ENCODE measurements at places on chromosomes 12 and 14.
A peak's percentile ranks its signal among the peaks of the same experiment; 100 is the strongest.

GRCh38 chr12:1130571-1130970, 139.5 kb downstream of the ERC1 start:
- peak; percentile 51 for DNase-seq

GRCh38 chr14:66398437-66398836, 87.7 kb upstream of the CCDC196 start:
- DNase-seq: no peak

DNA sequence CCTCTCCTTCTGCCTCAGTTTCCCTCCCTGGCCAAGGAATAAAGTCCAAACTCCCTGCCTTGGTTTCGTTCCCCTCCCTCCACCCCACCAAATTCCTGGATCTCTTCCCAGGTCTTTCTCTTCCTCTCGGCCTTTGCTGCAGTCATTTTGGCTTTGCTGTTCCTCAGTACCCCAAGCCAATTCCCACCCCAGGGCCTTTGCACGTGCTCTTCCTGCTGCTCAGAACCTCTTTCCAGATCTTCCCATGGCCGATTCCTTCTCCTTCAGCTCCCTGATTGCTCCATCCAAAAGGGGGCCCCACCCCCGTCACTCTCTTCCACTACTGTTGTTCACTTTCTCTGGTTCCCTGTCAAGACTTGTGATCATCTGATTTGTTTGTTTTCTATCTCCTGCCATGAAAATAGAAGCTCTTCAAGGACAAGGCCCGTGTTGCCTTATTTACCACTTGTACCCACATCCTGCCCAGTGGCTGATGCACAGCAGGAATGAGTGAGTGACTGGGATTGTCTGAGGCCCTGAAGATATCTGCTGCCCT, 3.1 kb downstream of the HNF1A start:
- DNase-seq: no peak

DNA sequence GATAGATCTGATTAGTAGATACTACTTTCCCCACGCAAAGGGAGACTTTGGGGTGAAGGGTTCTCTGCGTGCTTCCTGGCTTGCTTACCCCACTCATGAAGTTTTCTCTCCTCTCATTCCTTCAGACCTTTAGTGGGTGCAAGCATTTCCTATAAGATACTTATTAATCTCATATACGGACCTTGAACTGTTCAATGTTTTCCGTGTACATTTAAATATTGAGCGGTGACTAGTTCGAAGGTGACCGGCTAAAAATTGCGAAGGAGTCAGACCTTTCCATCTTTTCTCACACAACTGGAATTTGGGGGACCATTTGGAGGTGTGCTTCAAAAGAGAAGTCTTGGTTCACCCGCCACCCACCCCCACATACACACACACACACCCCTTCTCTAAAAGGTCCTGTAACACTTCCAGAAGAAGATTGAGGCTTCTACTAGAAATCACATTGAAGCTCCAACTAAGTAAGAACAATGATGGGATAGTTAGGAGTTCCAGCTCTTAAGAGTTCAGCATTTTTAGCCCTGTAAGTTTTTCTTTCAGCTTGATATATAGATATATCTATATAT, 6.1 kb upstream of the FOXG1 start:
- DNase-seq: no peak

- no peak for DNase-seq
Observed at GRCh38 chr12:103930787-103931735, 851 bp downstream of the HSP90B1 start.

GRCh38 chr12:52321418-52321817, 220 bp upstream of the KRT83 start:
- DNase-seq: no peak

- DNase-seq: no peak
Observed at GRCh38 chr14:67584978-67585377, 15.1 kb downstream of the PIGH start.

DNA sequence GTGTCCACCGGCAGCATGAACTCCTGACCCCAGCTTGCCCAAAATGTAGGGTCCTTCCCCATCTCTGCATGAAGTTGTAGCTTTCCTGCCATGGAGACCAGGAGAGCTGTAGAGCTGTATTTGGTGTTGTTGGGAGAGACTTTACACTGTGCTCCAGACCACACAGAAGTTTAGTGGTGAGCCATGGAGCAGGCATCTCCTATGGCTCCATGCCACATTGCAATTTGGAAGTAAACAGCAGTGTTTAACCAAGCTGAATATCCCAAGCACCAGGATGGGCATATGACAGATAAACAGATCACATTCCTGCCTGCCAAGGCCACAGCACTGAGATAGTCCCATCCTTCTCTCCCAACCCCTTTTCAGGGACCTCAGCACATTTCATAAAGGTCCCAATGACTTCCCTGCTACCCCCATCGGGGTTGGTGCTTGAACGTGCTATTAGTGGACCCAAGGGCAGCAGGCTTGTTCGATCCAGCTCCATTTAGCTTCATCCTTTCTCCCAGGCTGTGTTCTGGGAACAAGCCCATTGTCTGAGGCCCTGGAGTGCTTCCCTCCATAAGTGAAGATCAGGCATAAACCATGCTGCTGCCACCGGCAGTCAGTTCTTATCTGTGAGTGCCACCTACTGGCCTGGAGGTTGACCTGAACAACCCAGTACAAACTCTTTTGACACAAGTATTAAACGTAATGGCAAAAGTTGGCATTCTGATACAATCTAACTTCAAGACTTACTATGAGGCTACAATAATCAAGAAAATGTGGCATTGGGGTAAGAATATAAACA, 172.3 kb upstream of the ATXN7L3B start:
- DNase-seq: peak; percentile 34

DNA sequence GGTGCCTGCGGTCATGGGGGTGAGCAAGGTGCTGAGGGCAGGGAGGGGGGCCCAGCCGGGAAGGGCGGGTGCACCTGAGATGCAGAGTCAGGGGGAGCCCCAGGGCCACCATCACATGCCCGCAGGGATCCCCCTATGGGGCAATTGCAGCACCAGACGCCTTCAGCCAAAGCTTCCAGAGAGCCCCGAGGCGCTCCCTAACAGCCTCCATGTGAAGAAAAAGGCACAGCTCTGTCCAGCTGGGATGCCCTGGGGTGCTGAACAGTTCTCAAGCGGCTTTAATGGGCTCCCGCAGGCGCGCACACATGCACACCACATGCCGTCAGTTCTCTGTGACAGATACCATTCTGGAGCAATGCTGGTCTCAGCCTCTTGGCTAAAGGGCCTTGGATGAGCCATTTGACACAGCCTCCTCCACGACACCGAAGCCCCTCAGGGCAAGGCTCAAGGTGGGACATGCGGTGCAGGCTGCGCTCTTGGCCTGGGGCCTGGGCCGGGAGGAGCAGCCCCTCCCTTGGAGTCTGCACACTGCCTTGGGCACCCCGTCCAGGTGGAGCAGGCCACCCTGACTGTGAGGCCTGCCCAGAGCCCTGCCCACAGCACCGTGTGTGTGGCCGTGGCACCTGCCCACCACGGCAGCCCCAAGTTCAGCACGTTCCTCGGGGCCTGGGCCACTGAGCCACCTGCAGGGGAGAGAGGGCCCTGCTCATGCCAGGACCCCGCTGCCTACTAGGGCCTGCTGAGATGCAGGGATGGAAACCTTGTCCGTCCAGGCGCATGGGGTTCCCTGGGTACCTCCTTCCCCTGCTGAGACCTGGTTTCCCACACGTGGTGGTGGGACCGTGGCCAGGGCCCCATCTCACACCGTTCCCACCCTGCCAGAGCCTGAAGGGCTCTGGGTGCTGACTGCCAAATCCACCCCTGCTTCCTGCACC, 7.7 kb downstream of the XRCC3 start:
- no peak for DNase-seq

All from LoVo (cell line).